ENCODE measurements at places on chromosomes 16 and 17. TPM values are rescaled to one million over a fixed set of nuclear protein-coding genes. Genes with fewer than 3 reads are reported as not detected.

GRCh38 chr17:78343187-78343542 lies 16.7 kb downstream of the SOCS3 start:
- H3K36me3 ChIP-seq: no peaks in the 10 kb centered on the region
- H3K27me3 ChIP-seq: peaks cover 16% of the 10 kb centered on the region
- peak overlapping the region; percentile 33 for H3K4me3 ChIP-seq
- peaks cover 34% of the 10 kb centered on the region for H3K4me1 ChIP-seq
- no peak for DNase-seq

DNA sequence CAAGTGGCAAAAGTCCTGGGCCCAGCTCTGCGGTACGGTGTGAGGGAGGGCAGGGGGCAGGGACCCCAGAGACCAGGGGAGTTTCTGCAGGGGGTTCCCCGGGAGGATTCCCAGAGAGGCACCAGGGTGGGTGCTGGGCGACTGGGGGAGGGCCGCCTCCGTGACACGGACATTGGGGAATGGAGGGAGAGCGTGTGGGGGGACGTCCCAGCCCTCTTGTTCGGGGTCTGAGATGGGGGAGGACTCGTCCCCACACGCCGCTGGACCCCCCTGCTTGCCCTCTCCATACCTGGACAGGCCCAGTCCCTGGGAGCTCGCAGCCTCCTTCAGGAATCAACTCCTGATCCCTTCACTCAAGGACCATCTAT lies 26.3 kb upstream of the C1QTNF8 start:
- H3K4me3 ChIP-seq: no peak overlapping the region
- H3K36me3 ChIP-seq: no peaks in the 10 kb centered on the region
- DNase-seq: no peak
- no peaks in the 10 kb centered on the region for H3K27me3 ChIP-seq
- no peak overlapping the region for H3K27ac ChIP-seq

DNA sequence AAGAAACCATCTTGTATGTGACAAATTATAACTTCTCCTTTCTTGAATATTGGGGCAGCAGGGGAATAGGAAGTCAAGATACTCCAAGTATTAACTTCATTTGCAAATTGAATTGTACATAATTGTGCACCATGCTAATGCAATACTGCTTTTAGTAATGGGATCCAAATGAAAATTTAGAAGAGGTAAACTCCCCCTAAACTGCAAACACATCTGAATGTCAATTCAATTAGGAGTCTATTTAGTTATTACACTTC lies 4.5 kb downstream of the STAT5B start:
- H3K4me3 ChIP-seq: peak overlapping the region; percentile 72
- no peaks in the 10 kb centered on the region for H3K27me3 ChIP-seq
- peaks cover 16% of the 10 kb centered on the region for H3K36me3 ChIP-seq
- H3K27ac ChIP-seq: peak overlapping the region; percentile 91
- DNase-seq: no peak

- no peak for DNase-seq
- H3K27ac ChIP-seq: no peak overlapping the region
- no peaks in the 10 kb centered on the region for H3K36me3 ChIP-seq
- H3K27me3 ChIP-seq: peaks cover 3% of the 10 kb centered on the region
- peaks cover 53% of the 10 kb centered on the region for H3K4me1 ChIP-seq
Observed at GRCh38 chr17:10118788-10119130, 79.6 kb downstream of the GAS7 start.

GRCh38 chr17:44269535-44270240 lies 1.8 kb upstream of the SLC4A1 start:
- H3K4me1 ChIP-seq: no peaks in the 10 kb centered on the region
- DNase-seq: no peak
- H3K27me3 ChIP-seq: peaks cover under 1% of the 10 kb centered on the region
- no peaks in the 10 kb centered on the region for H3K36me3 ChIP-seq
- H3K4me3 ChIP-seq: no peak overlapping the region
- no peak overlapping the region for H3K27ac ChIP-seq

DNA sequence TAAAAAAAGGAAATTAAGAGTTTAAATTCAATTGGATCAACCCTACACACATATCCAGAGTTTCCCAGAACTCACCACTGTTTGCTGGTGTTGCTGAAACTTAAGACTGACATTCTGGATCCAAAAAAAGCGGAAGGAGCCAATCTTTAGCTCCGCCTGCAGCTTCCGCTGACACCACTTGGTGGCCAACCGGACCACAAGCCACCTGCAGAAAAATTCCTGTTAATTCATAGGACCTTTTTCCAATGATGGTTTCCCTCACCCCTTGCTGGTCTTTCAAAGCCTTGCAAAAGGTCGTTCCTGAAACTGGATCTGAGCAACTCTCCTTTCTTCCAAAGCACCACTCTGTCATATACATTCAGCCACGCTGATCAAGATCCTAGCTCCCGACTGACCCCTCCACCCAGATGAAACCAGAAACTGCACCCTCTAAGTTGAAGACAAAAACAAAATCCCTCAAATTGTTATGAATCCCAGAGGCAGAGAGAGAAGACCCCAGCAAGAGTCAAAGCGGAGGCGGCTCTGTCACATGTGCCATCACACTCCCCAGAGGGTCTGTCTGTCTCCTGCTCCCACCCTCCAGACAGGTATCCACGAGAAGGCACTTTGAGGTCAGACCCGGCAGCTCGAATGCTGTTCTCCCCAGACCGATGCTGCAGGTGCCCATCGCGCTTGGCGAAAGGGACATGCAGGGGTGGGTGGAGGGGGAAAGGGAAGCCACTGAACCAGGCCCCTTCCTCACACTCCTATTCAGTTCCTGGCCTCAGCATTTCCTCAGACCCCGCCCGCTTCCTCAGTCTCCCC lies 773 bp downstream of the BLTP2 start:
- peak overlapping the region; percentile 86 for H3K4me3 ChIP-seq
- peaks cover 38% of the 10 kb centered on the region for H3K36me3 ChIP-seq
- H3K27ac ChIP-seq: peak overlapping the region; percentile 84
- peaks cover 38% of the 10 kb centered on the region for H3K4me1 ChIP-seq
- DNase-seq: peak; percentile 66

Gene CRYM
- not detected for total RNA-seq

Gene SAMD14
- 0.35 TPM for total RNA-seq

Gene TBC1D3E
- total RNA-seq: not detected

Gene CDC6
- 109 TPM for total RNA-seq

Gene ZNF821
- 10.7 TPM for total RNA-seq
